ENCODE measurements at places on chromosomes 2 and 18.

GRCh38 chr2:170310876-170311502 is 133.0 kb downstream of the MYO3B start:
- DNase-seq = no peak

DNA sequence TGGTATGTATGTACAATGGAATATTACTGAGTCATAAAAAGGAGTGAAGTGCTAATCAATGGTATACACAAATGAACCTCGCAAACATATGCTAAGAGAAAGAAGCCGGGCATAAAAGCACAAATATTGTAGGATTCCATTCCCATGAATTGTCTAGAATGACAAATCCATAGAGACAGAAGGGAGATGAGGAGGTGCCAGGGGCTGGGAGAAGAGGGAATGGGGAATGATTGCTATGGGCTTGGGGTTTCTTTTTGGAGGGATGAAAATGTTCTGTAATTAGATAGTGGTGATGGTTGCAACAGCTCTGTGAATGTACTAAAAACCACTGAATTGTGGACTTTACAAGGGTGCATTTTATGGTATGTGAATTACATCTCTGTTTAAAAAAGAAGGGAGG is 73.5 kb downstream of the GLI2 start:
- no peak for DNase-seq

DNA sequence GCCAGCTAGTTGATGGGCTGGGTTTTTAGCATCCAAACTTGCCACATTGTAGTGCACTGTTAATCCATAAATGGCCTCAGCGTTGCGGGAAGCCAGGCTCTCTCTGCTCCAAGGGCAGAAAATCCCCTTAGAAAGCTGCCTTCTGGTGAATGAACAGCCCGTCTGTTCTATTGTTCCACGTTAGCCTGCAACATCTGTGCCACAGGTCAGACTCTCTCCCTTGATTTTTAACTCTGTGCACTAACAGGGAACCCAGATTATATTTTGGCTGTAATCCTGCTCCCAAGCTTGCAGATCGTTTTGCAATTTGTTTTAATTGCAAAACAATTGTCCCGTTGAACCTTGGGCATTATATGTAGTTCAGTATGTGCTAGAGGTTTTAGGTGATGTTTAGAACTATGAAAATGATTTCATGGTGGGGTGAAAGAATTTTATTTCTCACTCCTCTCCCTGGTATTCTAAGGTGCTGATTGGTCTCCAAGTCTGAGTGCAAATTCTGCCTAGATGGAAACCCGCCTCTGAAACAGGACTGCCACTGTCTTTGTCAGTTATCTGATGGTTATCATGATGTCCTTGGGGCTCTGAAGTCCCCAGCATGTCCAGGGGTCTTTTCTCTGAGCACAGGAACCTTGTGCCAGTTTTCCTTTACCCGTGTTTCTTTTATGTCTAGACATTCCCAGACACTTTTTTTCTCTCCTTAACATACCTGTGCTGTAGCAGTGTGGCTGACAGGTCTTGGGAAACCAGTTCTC is 106.6 kb downstream of the MAP4K4 start:
- no peak for DNase-seq

DNA sequence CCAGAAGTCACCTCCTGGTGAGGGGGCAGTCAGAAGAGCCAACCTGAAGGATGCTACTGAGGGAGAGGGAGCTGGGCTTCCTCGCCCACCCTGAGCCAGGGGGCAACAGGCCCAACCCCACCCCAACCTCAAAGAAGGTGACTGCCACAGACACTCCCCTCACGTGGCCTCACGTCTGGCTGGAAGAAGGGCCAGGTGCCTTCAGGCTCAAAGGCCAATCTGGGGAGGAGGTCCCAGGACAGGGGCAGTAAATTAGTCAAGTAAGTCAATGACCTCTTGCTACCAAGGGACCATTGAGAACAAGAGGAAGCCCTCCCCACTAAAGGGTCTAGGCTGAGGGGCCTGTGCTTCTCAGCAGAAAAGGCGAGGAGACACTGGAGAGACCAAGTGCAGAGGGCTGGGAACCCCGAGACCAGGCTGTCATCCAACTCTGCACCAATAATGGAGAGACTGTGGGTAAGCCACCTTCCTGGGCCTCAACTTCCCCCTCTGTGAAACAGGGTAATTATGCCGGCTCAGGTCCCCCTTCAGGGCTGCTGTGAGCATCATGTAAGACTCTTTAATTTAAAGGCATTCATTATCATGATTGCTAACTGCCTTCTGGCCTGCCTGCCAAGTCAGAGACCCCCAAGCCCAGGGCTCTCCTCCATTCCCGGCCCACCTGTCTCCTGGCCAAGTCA is 20.2 kb upstream of the TNS1 start:
- no peak for DNase-seq

- DNase-seq = no peak
These were observed 78.2 kb upstream of the GCFC2 start for GRCh38 chr2:75788902-75789301.

DNA sequence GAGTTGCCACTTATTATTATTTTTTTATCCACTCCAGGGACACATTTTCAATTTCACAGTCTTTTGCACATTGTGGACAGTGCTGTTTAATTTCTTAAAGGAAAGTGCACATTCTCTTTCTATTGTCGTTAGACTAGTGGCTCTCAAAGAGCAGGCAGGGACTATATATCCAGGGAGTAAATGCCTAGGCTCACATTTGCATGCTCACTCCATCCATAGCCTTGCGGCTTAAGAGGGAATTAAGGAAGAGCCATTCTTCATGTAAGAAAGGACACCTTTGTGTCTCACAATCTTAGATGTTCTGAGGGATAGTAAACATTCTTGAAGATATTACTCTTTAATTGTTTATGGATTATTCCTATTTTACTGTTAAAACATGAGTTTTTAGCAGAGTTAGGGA is 70.8 kb downstream of the FIGN start:
- DNase-seq = no peak

GRCh38 chr2:114400890-114401289 is 41.6 kb upstream of the DPP10 start:
- DNase-seq = peak; percentile 1

DNA sequence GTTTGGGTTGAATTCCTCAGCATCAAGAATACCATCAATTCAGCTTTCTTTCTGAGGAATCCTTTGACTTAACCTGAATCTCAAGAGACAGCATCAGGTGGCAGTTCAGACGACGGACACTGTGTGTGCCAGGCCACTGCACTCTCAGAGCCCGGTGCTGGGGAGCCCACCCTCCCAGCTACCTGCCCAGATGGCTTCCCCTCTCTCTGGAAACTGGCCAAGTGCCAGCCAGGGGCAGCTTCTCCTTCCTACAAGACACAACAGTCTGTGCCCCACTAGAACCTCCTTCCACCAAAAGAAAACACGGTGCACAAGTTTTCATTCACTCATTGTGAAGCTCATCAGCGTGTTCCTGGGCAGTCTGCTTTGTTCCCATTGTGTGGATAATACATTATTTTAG is 28.5 kb downstream of the MAL start:
- DNase-seq = no peak

DNA sequence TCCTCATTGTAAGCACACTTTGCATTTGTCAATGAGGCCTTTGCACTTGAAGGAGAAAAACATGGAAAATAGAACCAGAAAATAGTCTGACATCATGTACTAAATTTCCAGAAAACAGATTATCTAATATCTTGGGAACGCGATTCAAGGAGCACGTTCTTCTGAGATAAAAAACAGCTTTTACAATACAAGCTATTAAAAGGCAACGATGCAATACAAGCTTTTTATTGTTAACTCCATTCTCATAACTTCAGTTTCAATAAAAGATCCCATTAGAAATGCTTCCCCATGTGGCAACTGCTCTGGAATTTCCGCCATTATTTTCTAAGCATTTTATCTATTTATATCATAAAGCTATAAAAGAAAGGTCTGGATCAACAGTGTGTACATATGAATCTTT is 40.3 kb downstream of the NRXN1 start:
- no peak for DNase-seq

DNA sequence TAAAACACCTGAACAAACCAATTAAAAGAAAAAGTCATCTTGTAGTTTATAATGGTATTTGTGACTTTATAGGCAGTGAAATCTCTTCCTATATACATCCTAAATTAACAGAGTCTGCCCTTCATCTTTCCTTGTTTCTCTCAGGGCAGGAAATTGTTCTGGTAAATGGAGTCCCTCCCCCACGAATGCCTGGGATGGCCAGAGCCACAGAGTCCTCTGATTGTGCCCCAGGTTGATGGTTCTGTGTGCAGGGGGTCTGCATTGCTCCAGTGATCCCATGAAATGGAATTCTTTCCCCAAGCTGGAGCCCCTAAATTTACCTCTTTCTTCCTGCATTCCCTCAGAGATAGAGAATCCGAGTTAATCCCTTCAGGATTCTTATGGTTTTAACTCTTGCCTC is 155.5 kb downstream of the MTX2 start:
- no peak for DNase-seq

DNA sequence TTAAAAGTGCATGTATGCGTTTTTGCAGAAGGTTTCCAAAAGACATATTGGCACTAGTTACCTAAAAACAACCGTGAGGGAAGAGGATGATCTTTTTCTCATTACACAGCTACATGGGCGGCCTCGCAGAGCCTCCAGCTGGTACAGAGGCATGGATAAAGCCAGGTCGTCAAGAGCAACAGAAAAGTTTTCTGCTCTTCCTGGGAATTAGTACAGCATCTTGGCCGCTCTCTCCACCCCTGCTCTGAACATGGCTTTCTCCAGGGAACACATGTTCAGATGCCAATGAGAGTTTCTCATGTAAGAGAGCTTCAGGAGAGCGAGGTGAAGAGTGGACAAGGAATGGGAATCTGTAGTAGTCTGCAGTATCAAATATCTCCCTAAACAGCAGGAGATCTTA is 108.4 kb downstream of the ZEB2 start:
- DNase-seq = no peak

DNA sequence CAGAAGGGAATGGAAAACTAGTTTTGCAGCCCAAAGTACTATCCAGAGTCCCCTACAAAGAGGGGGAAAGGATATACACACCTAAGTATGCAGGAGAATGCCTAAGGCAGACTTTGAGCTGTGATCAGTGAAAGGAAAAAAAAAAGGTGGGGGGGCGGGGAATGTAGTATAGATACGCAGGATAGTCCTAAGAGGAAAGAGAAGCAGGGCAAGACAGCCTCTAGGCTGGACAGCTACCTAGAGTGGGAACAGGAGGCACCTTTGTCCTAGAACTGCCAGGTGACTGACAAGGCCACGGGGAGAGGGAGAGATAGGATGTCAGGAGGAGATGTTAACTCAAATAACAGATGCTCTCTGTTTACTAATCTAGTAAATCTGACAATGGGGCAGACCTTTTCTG is 6.0 kb downstream of the REEP1 start:
- no peak for DNase-seq

- DNase-seq = no peak
These were observed 64.2 kb downstream of the VRK2 start for GRCh38 chr2:58110765-58111164.

GRCh38 chr18:12362473-12363174 is 14.4 kb downstream of the AFG3L2 start:
- no peak for DNase-seq

- DNase-seq = peak; percentile 61
These were observed 308.4 kb downstream of the XIRP2 start for GRCh38 chr2:167196461-167197252.

- no peak for DNase-seq
These were observed 57.6 kb downstream of the ATOH8 start for GRCh38 chr2:85811180-85812093.

- no peak for DNase-seq
These were observed 131.8 kb upstream of the KYNU start for GRCh38 chr2:142745691-142746090.

- DNase-seq = peak; percentile 70
These were observed 891 bp upstream of the KHK start for GRCh38 chr2:27085673-27086089.

DNA sequence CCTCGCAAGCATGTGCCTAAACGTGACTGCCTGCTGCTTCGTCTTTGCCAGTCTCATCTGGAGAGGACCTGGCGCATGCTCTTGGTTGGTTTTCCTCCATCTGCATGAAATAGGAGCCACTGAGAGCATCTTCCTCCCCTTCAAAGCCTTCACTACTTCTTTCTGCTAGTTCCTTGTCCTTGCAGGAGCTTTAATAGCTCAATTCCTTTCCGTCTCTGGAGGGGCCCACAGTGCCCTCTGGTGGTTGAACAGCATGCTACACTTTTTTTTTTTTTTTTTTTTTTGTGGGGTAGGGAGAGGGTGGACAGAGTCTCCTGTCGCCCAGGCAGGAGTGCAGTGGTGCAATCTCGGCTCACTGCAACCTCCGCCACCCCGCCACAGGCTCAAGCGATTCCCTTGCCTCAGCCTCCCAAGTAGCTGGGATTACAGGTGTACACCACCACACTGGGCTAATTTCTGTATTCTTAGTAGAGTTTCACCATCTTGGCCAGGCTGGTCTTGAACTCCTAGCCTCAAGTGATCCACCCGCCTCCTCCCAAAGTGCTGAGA is 59.6 kb downstream of the SP110 start:
- DNase-seq = peak; percentile 75

DNA sequence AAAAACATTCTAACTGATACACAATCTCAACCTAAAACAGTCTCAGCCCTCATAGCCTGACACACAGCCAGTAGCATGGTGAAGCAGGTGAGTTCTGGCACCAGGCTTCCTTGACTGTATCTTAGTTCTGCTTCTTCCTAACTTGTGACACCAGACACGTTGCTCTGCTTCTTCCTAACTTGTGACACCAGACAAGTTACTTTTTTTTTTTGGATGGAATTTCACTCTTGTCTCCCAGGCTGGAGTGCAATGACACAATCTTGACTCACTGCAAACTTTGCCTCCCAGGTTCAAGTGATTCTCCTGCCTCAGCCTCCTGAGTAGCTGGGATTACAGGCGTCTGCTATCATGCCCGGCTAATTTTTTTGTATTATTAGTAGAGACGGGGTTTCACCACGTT is 6.7 kb upstream of the ATG16L1 start:
- peak; percentile 45 for DNase-seq

Data from suppressor macrophage treated with lipopolysaccharide for 4 hours (primary cell).